ENCODE measurements at places on chromosomes 6 and 20. TPM values are rescaled to one million over a fixed set of nuclear protein-coding genes. Genes with fewer than 3 reads are reported as not detected.
A peak's percentile ranks its signal among the peaks of the same experiment; 100 is the strongest.

DNA sequence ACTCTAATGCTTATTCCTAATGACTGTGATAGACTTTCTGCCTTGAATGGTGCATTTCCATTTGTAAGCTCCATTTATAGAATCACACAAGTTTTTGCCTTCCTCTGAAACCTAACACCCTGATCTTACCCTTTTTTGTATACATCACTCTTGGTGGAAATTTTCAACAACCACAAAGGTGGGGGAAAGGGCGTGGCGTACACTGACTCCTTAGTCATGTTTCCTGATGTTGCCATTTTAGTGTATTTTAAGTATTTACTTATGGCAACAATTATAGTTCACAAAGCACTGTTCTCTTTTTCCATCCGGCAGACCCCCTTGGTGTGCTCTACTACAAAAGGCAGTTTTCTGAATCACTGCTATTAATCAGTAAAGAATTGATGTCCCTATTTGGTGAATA, 92.0 kb downstream of the ATXN1 start:
- no peak overlapping the region for H3K4me3 ChIP-seq
- peaks cover 73% of the 10 kb centered on the region for H3K4me1 ChIP-seq
- no peaks in the 10 kb centered on the region for H3K36me3 ChIP-seq
- H3K27me3 ChIP-seq = no peaks in the 10 kb centered on the region
- no peak for DNase-seq
- H3K27ac ChIP-seq = no peak overlapping the region

- peaks cover 8% of the 10 kb centered on the region for H3K4me1 ChIP-seq
- H3K27me3 ChIP-seq = no peaks in the 10 kb centered on the region
- DNase-seq = no peak
These were observed 18.8 kb downstream of the DNMT3B start for GRCh38 chr20:32780749-32781655.

DNA sequence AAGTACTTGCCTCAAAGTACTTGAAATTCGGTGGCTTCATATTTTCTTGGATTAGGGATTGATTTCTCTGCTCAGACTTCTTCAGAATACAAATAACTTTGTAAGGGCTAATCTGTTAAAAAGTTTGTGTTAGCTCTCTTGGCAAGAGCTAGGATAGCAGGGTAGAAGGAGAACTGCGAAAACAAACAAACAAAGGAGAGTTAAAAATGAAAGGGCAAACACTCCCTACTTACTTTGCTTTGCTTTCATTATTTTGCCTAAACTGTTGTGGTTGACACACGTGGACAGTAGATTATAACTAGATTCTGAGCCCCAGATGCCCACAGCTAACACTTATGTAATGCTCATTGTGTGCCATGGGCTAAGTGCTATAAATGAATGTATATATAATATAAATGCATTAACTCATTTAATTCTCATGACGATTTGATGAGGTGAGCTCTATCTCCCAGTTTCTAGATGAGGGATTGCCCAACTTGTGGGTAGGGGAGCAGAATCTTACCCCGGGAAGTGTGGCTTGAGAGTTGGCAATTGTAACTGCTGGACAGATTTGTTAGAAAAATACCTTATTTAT, 48.7 kb downstream of the EYA4 start:
- H3K36me3 ChIP-seq = no peaks in the 10 kb centered on the region
- H3K4me3 ChIP-seq = no peak overlapping the region
- H3K27ac ChIP-seq = no peak overlapping the region
- no peak for DNase-seq
- H3K27me3 ChIP-seq = no peaks in the 10 kb centered on the region

DNA sequence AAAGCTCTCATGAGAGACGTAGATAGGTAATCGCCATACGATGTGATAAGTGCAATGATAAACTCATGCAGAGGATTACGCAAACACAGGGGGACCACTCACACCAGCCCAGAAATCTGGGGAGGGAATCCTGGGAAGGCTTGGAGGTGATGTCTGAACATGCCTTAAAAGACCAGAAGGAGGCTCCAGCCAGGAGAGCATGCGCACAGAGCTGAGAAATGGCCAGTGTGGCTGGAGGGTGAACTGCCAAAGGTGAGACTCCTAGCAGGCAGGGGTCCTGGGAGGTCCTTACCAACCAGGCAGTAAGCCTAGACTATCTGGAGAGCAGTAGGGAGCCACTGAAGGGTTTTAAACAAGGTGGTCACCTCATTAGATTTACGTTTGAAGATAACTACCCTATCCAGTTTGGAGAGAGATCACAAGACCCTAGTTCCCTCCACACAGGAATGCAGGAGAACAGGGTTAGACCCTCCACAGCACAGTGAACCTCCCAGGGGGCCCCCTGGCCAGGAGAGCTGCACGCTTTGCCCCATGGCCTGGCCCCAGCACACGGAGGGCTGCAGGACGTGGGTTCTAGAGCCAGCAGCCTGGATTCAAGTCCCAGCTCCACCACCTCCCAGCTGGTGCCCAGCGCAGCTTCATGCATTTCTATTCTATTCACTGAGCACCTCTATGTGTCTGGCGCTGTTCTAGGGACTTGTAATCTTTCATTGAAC, 13.1 kb downstream of the MDFI start:
- no peaks in the 10 kb centered on the region for H3K4me1 ChIP-seq
- no peak overlapping the region for H3K27ac ChIP-seq

DNA sequence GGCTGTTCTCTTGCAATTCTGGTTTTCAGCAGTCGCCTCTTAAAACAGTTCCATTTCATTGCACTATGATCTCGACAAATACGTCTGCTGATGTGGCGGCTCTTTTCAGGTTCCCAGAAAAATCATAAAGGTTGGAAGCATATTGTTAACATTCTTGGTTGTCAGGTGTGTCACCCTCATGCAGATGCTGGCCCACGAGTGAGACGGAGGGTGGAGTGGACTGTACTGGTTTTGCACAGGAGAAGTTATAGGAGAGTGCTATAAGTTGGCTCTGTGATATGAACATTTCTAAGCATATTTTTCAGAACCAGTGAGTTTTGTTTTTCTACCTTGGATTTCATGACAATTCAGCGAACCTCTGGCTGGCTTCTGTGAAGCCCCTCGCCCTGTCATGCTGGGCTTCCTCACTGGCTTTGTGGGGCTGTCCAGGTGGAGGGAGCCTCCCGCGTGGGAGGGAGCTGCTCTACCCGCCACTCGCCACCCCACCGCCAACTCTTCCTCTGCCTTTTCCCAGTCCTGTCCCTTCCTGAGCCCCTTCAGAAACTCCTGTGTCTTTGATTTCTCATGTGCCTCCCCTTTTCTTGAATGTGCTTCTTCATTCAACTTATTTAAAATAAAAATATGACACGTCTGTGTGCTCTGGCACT, 10.6 kb downstream of the IRF4 start:
- H3K4me3 ChIP-seq = no peak overlapping the region
- H3K27me3 ChIP-seq = no peaks in the 10 kb centered on the region
- H3K36me3 ChIP-seq = no peaks in the 10 kb centered on the region
- H3K27ac ChIP-seq = no peak overlapping the region

DNA sequence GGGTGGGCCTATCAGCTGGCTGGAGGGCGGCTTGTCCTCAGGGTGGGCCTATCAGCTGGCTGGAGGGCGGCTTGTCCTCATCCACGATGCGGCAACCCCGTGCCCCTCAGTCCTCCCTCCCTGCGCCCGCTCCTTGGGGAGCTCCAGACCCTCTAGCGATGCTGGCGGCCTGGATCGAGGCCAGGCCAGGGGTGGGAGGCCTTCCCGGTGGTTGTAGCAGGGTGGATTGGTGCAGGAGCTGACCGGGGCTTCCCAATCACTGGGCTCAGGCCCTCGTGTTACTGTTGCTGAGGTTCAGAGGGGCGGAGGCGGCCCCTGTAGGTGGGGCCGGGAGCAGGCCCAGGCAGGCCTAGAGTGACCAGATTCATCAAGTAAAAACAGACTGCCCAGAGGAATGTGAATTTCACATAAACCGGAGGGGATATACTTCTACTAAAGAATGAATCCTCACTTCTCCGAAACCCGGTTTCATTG, 8.8 kb downstream of the SLC17A9 start:
- H3K4me3 ChIP-seq = no peak overlapping the region
- no peak overlapping the region for H3K27ac ChIP-seq
- no peaks in the 10 kb centered on the region for H3K4me1 ChIP-seq
- H3K27me3 ChIP-seq = no peaks in the 10 kb centered on the region

DNA sequence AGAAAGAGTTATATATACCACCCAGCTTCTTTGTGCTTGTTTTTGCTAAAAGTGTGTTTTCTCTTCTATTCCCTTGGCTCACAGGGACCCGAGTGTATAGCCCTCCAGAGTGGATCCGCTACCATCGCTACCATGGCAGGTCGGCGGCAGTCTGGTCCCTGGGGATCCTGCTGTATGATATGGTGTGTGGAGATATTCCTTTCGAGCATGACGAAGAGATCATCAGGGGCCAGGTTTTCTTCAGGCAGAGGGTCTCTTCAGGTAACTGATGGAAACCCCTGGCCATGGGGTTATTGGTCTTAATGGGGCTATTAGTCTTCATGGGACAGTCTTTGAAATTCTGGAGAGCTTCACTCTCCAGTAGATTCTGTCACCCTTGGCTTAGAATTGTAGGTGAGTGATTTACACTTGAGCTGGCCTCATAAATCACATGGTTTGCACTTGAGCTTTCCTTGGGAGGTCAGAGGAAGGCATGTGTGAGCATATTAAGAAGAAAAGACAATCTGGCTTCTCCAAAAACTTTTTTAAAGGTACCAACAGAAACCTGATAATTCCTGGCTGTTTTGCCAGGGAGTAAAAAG, 3.0 kb downstream of the PIM1 start:
- DNase-seq = no peak
- H3K4me3 ChIP-seq = peak overlapping the region; percentile 97
- no peaks in the 10 kb centered on the region for H3K27me3 ChIP-seq
- H3K36me3 ChIP-seq = peaks cover 23% of the 10 kb centered on the region

GRCh38 chr20:58719971-58720371, 27.4 kb downstream of the NPEPL1 start:
- no peak overlapping the region for H3K27ac ChIP-seq

GRCh38 chr6:8229915-8230756, 127.8 kb upstream of the EEF1E1 start:
- no peaks in the 10 kb centered on the region for H3K27me3 ChIP-seq
- no peaks in the 10 kb centered on the region for H3K36me3 ChIP-seq
- no peak overlapping the region for H3K4me3 ChIP-seq

GRCh38 chr6:25579391-25579883, 72.6 kb upstream of the SCGN start:
- H3K4me3 ChIP-seq = no peak overlapping the region
- no peaks in the 10 kb centered on the region for H3K36me3 ChIP-seq
- H3K4me1 ChIP-seq = no peaks in the 10 kb centered on the region
- no peak for DNase-seq

Gene ISM1
- total RNA-seq = 3.3 TPM

Gene C20orf202
- not detected for total RNA-seq

Gene ALDH5A1
- 2.8 TPM for total RNA-seq

Gene LGSN
- total RNA-seq = not detected

Gene COL10A1
- total RNA-seq = not detected

Data from sigmoid colon (tissue), 7 donors.